ENCODE measurements at places on chromosomes 7 and 10. TPM values are rescaled to one million over a fixed set of nuclear protein-coding genes. Genes with fewer than 3 reads are reported as not detected.

GRCh38 chr7:101731502-101732084 lies 85.8 kb upstream of the CUX1 start:
- no peak for DNase-seq

DNA sequence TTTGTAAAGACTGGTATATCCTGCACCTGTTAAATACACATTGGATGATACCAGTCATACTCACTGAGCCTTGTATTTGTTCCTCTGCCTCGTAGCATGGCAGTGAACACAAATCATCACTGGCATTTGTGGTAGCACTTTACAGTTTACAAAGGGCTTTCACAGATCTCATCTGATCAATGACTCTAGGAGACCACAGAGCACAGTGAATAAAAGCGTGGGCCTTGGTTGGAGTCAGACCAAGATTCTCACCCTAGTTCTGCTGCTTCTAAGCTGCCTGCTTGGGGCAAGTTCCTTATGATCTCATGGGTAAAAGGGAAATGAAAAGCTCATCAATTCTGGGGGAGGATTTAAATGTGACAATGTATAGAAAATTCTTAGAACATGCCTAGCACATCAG lies 129.9 kb upstream of the AGK start:
- no peak for DNase-seq

The MMP21 gene
- total RNA-seq = 0.10 TPM

The SPDYE9 gene
- total RNA-seq = not detected
